ENCODE measurements at places on chromosomes 6 and 20.

DNA sequence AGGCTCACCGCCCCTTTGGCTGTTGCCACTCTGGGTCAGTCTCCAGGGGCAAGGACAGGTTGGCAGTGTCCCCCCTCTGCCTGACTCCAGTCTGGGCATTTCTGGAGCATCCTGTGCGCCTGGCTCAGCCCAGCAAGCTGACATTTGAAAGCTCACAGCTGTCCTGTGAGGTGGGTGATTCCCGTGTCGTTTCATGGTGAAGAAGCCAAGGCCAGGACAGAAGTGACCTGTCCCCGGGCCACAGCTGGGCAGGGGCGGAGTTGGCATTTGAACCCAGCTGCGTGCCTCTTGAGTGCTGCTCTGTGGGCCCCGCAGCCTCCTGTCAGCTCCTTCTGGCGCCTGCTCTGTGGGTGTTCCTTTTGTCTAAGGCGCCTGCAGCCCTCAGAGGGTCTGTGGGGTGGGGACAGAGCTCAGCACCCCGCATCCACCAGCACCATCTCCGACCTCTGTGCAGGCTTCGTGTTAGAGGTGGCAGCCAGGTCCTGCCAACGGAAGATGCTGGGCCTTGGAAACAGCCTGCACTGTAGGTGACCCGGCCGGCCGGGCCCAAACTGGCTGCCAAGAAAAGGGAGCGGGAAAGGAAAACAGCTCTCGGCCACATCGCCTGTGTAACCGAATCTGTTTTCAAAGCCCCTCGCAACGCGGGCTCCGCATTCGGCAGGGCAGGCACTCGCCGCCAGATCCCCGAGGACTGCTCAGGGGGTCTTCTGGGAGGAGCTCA, 5.8 kb upstream of the GATA5 start:
- no peak for DNase-seq

DNA sequence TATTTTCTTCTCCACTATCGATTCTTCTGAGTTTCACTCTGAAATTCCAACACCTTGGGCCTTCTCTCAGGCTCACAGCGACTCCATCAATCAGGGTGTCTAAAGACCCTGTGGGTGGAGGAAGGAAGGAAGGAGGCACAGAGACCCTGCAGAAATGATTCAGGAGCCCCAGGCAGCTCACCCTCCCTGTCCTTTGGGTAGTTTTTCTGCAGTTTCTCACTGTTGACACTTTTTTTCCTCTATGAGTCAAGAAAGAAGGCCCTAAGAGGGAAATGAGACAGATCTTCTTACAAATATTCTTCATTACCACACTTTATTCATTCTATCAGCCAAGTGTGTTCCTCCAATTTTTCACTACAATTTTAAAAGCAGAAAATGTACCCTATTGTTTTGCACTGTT, 34.2 kb upstream of the TBXT start:
- no peak for DNase-seq

DNA sequence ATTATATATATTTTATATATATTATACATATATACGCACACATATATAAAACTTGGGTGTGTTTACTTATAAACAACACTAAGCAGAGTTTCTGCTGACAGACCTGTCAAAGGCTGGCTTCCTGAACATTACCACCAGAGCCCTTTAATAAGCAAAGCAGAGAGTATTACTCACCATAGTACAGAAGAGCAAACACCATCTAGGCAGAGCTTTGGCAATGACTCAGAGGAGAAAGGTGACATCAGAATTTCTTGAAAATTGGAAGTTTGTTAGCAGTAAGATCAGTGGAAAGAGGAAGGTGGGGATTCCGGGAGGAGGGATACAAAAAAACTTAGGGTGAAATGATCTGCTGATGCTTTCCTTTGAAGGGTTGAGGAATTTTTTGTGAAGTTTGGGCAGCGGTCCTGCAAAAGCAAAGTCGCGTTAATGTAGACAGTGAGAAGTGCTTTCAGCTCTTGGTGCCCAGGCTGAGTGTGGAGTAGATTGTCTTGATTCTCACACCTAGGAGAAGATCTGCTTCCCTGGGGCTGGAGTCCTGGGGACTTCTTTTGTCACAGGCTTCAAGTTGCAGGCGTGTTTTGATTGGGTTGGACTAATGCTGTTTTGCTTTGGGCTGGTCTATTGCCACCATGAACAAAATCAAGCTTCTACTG, 109.6 kb upstream of the BACH2 start:
- no peak for DNase-seq

DNA sequence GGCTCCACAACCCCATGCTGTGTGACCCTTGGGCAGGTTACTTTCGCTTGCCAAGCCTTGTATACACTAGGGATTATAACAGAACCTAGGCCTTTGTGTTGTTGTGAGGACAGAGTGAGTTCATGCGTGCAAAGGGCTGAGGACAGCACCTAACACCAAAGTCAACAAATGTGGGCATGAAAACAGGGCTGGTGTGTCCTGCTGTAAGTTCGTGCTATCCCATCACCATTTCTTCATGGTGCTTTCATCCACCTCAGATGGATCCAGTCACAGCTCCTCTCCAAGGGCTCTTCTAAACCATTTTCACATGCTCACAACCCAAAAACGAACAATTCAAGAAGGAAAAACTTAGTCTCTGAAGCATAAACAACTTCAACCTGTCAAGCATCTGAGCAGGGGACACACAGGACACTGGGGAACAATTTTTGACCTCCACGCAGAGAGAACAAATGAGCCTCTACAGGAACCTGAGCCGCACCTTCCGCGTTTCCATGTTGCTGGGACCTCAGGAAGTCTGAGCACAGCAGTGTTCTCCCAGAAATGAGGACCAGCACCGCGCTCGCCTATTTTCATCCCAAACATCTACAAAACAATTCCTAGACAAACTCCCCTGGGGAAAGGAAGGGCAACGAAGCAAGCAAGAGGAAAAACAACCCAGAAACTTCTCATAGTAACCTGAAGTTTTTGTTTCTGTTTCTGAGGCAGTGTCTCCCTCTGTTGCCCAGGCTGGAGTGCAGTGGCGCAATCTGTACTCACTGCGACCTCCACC, 3.1 kb downstream of the LRP11 start:
- no peak for DNase-seq

- DNase-seq: no peak
These were observed 74.9 kb upstream of the TOX2 start for GRCh38 chr20:43839793-43840199.

DNA sequence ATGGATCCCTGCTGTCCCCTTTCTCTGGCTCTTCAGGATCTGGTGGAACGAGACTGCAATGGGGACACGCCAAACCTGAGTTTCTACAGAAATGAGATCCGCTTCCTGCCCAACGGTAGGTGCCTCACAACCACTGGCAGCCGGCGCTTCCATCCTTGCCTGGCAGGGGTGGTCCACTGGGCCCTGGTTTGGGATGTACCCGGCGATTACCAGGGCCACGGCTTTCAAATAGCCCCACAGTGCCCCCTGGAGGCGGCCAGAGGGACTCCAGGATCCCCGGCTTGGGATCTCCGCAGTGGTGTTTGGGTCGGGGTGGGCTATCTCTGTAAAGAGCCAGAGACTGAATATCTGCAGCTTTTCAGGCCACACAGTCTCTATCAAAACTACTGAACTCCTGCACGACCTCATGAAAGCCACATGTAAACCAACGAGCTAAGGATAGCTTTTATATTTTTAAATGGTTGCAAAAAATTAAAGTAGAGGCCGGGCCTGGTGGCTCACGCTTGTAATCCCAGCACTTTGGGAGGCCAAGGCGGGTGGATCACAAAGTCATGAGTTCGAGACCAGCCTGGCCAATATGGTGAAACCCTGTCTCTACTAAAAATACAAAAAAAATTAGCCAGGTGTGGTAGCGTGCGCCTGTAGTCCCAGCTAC, 3.7 kb downstream of the OGFR start:
- no peak for DNase-seq
